Activated CD4-positive, alpha-beta T cell treated with anti-CD3 and anti-CD28 coated beads for 4 hours (primary cell): ENCODE measurements at places on chromosomes 16 and 17.
A peak's percentile ranks its signal among the peaks of the same experiment; 100 is the strongest.

- no peak for DNase-seq
Observed at GRCh38 chr17:68301438-68301959, 10.2 kb downstream of the ARSG start.

DNA sequence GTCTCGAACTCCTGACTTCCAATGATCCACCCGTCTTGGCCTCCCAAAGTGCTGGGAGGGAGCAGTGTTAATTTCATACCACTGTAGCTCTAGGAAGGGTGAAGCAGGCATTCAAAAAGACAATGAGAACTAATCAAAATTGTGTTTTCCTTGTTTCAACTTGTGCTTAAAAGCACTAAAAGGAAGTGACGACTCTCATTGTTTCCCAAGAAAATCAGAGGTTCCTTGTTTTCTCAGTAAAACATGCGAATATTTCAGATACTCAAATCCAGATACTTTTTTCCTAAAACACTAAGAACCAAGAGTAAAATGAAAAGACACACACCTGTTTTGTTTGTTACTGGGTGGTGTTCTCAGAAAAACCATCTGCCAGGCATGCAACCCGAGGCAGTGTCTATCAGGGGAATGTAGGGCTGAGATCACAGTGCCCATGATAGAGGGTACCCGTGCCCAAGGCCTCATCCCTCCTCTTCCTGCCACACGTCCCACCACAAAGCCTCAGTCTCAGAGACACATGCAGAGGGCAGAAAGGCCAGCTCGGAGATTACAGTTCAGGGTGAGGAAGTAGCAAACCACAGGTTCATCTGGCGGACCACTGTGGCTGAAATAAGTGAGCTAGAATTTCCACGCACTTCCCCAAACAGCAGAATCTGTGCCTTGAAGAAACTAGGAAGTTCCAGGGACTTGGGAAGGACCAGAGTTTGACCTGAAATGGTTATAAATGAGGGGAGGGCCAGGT lies 33.7 kb downstream of the GINS3 start:
- no peak for DNase-seq

GRCh38 chr17:17886726-17887125 lies 49.9 kb upstream of the SREBF1 start:
- no peak for DNase-seq

- DNase-seq = no peak
Observed at GRCh38 chr16:89117227-89117974, 23.7 kb downstream of the ACSF3 start.

DNA sequence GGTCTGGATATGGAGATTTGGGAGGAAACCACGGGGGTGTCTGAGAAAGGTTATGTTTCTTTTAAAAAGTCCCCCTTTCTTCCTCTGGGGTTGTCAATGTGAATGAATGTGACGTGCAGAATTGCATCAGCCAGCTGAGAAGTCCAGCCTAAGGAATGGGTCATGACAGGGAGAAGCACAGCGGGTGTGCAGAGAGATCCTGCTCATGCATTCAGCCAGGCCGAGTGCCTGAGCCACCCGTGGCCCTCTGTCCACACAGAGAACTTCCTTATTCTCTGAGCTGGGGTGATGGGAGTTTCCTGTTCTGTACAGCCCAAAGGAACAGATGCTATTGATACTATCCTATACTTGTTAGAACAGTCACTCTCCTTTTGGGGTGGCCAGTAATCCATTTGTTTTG lies 117.9 kb downstream of the CPPED1 start:
- DNase-seq = no peak

DNA sequence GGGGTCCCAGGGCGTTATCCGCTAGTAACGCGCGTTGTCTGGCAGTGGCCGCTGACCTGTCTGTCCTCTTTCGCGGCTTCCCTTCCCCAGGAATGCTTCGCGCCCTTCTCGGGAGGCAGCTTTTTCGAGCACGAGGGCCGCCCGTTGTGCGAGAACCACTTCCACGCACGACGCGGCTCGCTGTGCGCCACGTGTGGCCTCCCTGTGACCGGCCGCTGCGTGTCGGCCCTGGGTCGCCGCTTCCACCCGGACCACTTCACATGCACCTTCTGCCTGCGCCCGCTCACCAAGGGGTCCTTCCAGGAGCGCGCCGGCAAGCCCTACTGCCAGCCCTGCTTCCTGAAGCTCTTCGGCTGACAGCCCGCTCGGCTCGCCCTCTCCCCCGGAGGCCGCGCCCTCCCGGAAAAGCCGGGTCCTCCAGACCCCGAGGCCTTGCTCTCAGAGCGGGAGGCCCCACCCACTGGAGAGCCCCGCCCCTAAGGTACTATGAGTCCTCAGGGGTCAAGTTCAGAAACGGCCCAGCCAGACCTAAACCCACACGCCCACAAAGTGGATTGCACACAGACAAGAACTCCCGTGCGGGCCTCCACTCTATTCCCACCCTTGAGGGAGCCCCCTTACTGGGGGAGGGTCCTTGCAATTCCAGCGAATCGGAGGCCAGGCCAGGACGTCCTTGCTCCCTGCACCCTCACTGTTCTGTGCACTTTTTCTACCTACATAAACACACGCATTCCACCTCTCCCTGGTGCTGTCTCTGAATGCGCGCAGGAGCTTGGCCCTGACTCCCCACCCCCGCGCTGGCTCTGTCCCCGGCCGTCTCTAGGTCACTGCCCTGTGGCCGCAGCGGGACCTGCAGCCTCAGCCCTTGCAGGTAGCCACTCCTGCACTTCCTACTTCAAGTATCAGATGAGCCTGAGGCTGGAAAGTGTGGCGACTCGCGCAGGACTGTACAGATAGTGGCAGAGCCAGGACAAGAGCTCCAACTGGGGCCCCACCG lies 5.4 kb upstream of the SLC5A2 start:
- no peak for DNase-seq

DNA sequence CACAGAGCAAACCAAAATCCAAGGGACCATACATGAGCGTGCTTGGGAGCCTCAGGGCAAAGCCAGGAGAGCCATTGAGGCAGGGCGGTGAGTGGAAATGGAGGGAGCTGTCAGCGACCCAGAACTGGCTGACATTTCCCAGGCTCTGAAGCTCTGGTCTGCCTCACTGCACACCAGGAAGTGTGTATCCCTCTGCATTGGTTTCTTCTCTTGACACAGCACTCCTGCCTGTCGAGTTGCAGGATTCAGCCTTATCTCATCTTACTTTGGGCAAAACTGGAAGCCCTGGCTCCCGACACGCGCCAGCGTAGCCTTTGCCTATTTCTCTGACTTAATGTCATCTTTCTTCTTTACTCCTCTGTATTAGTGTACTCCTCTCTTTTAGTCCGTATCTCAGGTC lies 144.7 kb upstream of the HS3ST3A1 start:
- no peak for DNase-seq

DNA sequence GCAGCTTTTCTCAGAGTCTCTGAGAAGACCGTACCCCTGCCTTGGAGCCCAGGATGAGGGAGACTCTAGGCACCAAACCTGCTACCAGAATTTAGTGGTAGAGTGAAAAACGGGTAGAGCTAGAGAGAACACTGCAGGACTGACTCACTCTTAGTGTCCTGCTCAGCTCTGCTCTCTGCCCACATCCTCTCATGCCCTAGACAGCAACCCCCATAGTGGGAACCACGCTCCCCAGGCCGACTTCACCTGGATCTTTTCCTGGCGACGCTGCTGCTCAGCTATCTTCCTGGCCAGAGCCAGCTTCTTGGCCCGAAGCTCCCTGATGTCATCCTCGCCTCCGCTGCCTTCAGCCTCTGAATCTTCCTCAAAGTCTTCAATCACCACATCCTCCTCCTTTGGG lies 26.7 kb downstream of the HIC1 start:
- no peak for DNase-seq

GRCh38 chr17:17503566-17504130 lies 7.5 kb upstream of the RASD1 start:
- no peak for DNase-seq

GRCh38 chr17:53896047-53896446 lies 73.3 kb downstream of the KIF2B start:
- no peak for DNase-seq

DNA sequence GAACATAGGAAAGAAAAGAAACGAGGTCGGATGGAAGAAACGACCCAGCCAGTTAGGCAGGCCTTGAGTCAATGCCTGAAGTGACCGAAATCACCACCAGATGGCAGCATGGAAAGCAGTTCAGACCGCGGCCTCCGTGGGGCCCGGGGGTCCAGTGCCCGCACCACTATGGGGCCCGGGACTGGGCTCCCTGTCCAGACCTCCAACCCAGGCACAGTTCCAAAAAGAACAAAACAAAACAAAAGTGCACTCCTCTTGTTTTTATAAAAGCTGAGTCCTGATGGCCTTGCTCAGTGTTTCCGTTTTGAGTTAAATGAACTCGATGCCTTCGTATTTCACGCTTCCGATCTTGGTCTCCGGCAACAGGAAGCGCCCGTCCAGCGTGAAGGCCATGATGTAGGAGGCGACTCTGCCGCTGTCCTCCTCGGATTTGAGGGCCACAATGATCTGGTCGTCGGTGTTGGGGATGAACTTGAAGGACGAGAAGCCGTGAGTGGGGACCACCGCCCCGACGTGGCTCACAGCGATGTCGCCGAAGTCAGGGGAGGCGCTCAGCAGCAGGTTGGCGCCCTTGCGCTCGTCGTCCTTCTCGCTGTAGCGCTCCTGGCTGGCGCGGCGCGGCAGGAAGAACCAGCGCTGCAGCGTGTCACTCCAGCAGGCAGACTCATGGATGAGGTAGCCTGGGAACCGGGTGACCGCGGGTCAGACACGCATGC lies 13.7 kb upstream of the LGALS3BP start:
- peak; percentile 28 for DNase-seq

DNA sequence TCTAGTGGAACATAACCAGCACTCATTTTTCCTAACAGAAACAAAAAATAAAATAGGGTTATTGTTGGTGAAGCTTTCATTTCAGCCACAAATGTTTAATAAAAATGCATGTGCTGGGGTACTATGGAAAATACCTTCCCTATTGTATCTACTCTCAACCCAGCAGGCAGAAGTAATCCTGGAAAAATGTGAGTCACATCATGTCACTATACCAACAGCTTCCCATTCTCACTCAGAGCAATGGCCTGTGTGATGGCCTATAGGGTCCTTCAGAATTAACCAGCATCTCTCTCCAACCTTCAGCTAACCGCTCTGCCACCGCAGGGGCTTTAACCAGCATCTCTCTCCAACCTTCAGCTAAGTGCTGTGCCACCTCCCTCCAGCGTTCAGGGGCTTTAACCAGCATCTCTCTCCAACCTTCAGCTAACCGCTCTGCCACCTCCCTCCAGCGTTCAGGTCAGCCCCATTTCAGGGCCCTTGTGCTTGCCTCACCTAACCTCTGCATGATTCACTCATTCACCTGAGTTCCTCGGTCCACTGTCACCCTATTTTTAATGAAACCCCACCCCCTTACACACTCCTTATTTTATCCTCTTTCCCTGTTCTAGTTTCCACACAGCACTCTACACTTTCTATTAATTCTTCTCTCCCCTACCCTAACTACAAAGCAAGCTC lies 34.0 kb downstream of the UBE2G1 start:
- no peak for DNase-seq

DNA sequence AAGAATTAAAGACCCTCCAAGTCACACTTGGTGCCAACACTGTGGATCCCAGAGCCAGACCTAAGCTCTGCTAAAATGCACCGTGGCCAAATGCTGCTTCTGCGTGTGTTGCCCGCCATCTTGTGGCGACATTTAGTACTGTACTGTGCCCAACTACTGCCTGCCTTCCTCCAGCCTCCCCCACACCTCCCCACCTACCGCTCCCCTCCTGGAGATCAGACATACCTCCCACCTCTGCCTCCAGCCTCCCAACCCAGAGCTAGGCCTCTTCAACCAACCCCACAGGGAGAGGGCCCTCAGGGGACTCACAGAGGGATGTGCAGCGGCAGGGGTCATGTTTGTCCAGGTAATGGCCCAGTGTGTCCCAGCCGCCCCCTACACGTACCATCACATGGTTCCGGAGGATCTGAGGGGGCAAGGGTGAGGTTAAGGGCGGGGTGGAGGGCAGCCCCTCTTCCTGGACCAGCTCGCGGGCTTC lies 5.5 kb downstream of the GAS2L2 start:
- DNase-seq = peak; percentile 83

DNA sequence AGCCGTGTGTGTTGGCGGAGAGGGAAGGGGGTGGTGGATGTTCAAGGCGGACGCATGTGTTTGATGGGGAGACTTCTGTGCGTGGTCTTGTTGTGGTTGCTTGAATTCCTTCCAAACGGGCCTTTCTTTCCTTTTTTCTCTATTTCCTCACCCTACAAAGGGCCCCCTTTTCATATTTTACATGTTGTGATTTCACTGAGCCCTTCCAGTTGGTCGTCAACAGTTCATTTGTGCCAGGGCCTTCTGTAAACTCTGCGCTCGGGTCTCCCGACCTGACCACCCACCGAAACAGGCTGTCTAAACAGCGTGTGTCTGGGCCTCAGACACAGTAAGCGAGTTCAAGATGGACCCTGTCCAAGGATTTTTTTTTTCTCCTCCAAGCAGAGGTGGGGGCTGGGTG lies 228.4 kb downstream of the IRF8 start:
- DNase-seq = no peak

DNA sequence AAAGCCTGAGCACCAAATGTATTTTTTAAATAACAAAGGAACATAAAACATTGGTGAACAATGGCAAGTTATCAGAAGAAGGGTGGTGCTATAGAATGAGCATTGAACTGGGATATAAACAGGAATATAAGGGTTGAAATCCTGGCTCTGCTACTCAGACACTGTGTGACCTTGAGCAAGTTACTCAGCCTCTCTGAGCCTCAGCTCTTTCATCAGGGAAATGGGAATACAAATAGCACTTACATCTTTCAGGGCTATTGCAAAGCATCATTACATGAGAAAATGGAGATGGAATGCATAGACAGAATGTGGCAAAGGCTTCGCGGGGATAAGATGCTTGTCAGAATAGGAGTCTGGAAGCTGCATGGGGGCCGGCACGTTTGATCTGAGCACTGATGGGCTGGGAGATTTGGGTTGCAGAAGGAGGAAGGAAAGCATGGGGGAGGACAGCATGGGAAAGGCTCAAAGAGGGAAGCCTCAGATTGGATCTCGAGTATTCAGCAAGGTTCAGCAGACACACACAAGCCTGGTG lies 4.8 kb upstream of the CDH5 start:
- no peak for DNase-seq

- no peak for DNase-seq
Observed at GRCh38 chr16:47139561-47140185, 4.1 kb downstream of the NETO2 start.

DNA sequence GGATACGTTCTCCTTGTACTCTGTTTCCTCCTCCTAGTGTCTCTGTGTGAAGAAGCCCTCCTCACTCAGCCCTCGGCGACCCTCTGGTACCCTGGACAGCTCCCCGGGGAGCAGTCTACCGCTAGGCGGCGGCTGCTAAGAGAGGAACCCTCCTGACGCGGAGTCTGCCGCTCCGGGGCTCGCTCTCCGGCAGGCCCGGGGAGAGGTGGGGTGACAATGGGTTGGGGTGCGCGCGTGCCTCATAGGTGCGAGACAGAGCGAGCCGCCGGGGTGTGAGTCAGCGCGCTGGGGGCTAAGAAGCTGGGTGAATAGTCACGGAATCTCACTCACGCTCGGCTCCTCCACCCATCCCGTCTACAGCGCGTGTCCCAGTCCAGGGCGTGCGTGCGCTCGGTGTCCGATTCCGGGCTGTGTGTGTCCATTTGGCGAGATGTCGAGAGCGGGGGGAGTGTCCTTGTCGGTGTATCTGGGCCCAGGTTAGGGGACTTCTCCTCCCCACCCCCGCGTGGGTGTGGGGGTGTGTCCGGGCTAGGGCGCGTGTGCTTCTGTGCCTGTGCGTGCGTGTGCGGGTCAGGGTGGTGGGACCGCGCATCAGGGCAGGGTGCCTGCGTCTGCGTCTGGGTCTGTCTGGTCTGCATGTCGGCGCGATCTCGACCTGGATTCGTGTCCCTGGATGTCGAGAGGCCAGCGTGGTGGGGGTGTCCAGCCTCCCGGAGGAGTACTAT lies 577 bp upstream of the HS3ST2 start:
- no peak for DNase-seq
